Spleen (tissue), 13 donors: ENCODE measurements at places on chromosomes 1 and 21. TPM values are rescaled to one million over a fixed set of nuclear protein-coding genes. Genes with fewer than 3 reads are reported as not detected.

DNA sequence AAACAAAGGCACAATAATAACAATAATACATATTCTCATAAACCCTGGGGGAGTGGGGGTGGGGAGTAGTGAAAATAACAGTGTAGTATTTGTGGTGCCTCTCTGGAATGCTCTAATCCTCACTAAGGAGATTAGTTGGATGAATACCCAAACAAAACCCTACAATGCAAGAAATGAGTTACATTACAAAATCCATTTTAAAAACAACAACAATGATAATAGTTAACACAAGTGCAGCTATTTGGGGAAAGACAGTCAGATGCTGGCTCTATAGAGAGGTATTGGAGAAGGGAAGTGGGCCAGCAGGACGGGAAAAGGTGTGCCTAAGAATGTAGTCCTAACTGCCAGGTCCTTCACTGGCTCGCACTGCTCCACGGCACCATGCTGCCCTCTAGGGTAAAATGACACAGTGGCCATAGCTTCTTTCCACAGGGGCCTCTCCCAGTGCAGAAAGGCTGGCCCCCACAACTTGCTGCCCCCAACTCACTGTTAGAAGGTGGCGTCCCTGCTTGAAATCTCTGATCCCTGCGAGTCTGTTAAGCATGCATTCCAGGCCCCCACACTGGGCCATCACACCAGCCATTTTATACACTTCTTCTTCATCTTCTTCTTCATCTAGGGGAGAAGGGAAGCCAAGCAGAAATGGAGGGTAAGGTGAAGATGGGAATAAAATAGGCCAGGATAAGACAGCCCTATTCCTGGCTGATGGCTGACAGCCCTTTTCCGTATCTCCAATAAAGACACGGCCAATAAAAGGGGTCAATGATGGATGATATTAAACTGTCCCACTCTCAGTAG, 113.8 kb downstream of the UBR4 start:
- DNase-seq: no peak

DNA sequence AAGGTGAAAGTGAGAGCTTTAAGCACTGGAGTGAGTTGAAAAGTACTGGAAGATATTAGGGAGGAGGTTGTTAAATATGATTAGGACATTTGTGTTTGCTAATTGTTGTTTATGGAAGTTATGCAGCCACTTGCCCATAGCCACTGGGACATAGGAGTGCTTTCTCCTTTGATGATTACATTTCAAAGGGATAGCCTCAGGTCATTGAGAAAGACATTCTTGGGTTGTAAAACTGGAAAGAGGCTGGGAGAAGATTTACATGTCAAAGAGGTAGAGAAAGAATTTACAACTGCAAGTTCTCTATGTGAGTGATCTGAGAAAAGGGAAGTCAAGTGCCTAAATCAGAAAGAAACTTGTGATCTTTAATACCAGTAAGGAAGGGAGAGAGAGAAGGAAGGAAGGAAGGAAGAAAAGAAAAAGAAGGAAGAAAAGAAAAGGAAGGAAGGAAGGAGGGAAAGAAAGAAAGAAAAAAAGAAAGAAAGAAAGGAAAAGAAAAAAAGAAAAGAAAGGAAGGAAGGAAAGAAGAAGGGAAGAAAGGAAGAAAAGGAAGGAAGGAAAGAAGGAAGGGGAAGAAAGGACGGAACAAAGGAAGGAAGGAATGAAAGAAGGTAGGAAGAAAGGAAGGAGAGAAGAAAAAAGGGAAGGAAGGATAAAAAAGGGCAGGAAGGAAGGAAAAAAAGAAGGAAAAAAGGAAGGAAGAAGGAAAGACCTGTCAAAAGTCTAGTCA, 284.6 kb upstream of the DPYD start:
- no peak for DNase-seq

DNA sequence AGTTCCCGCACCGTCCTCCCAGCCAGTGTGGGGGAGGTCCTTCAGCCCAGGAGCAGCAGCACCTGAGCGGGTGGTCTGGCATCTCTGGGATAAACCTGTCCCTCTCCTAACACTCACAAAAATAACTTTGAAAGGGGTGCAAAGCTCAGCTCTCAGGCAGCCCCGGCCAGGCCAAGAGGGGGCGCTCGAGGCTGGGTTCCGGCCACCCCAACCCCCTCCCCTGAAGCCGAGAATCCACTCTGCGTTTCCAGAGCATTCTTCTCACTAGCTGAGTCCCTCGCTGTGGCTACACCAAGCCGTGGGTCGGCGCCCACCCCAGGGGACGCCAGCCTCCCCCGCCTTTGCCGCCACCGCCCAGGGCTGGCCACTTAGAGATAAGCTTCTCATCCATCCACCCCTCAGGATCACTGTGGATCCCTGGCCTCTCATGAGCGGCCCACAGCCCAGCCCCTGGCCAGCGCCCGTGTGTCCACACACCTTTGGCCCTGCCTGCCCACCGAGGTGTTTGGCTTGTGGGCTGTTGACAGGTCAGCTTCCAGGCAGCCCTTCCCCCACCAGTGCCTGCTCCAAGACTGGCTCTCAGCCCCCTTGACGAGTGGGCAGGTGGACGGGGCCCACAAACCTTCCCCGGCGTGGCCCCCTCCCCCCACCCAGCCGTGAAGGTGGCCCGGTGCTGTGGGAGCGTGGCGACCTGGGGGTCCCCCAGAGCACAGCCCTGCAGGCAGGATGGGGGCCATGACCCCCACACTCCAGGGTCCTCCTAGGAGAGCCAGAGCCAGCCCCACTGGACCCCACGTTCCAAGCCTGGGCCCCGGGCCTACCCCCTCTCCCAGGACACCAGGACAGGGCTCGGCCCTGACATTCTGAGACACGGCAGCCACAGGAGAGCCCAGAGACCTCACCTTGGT, 1.9 kb downstream of the FTCD start:
- DNase-seq: peak; percentile 75

The IL12RB2 gene
- polyA plus RNA-seq: 0.64 TPM

- DNase-seq: no peak
These were observed 68.5 kb downstream of the FOXJ3 start for GRCh38 chr1:42266253-42267135.

DNA sequence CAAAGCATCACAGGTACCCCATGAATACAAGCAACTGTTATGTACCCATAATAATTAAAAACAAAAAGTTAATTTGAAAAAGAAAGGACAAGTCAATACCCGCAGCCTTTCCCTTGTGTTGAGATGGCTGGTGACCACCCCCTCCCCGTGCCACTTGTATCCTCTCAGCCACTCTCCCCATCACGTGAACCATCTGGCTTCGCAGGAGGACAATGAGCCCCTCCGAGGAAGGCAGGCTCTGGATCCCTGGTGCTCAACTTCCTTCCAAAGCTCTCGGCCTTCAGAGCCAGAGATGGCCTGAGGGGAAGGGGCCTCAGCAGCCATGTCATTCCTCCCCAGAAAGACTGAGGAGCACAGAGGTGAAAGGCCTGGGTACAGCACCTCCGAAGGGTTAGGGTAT, 120.4 kb upstream of the RAB4A start:
- no peak for DNase-seq

DNA sequence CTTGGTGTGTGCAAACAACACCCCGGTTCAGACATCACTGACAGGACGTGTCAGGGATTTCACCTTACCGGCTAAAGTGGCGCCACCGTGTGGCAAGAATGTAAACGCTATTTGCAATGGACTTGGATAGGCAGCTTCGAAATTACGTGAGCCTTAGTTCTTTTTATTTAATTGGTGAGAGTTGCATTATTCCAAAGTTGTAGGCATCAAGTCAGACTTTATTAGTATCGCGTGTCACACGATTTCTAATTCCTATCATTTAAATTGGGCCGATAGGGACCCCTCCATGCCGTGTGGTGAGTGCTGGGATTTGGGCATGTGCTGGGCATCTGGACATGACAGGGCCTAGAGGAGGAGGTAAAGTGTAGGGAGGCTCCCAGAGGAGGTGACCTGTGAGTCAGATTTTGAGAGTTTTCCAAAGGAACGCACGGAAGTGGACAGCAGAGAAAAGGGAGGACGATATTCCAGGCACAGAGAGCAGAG, 14.5 kb upstream of the CPT2 start:
- DNase-seq: peak; percentile 92

DNA sequence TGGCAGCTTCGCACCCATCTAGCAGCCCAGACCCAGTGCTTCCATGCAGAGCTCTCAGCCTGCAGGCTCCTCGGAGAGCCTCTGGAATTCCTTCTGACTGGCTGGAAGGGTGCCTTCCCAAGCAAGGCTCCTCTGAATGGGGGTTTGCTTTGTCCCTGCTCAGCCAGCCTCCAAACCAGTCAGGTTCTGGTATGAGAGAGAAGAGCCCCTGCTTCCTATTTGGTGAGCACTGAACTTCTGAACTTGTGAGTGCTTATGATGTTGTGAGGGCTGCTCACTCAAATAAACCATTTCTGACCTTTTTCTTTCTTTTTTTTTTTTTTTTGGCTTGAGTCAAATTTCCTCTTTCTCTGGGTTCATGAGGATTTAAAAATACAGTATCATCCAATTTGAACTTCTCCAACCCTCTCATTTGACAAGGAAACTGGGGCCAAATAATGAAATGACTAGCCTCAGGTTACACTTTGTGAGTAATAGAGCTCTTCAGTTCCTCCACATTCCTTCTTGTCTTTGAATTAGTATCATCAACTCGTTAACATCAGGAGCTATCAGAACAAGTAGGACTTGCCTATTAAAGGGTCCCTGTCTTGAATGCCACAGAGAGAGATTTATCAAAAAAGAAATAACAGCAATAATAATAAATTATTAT, 39.6 kb downstream of the GFI1 start:
- no peak for DNase-seq

- DNase-seq: no peak
These were observed 21.8 kb downstream of the STYXL2 start for GRCh38 chr1:167115655-167116054.

The SFN gene
- polyA plus RNA-seq: 0.80 TPM

The ESPN gene
- 0.50 TPM for polyA plus RNA-seq

- DNase-seq: no peak
These were observed 5.0 kb downstream of the NOS1AP start for GRCh38 chr1:162074276-162075005.

DNA sequence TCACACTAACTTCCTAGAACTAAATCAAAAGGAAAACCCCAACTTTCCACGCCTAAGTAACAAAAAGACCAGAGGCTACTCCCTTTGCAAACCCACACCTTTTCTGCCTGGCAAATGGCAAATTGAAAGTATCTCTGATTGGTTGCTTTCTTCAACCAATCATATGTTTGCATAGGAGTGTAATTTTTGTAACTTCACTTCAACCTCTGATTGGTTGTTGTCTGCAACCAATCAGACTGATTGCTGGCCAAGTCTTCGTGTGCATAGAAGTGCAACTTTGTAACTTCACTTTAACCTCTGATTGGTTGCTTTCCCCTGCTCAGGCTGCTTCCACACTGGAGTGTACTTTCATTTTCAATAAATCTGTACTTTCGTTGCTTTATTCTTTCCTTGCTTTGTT, 36.9 kb upstream of the PADI2 start:
- no peak for DNase-seq

- DNase-seq: no peak
These were observed 24.2 kb downstream of the CEP170 start for GRCh38 chr1:243230914-243231313.

The FAM167B gene
- 2.3 TPM for polyA plus RNA-seq

DNA sequence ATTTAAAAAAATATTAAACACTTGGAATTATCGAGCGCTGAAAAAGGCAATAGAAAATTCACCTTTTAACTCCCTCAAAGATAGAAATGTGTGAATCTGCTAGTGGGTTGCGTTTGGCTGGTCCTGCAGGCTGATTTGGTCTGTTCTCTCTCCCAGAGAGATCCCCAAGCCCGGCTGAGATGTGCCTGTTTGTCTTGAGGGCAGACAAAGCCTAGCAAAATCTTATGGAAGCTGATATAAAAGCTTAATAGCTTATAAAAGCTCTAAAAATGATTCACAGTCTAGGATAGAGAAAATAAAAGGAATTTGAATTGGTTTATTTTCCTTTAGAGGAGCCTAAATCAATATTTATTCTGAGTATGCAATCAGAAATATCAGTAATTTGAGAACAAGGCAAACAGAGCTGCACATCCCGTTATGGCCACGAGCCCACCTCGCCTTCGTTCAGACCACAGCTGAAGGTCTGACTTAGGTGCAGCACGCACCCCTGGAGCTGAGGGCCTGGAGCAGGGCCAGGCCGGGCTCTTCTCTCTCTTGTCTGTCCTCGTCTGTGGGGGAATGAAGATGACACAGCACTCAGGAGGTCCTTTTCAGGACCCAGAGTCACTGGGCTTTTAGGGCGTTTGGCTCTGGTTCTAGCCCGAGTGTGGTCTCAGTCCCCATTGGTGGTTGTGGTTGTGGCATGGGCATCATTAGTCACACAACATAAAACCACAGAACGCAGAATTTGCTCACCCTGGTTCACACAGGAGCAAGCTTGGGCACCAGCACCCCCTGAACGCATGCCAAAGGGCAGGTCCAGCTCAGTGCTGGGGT, 18.6 kb downstream of the PDE9A start:
- no peak for DNase-seq

GRCh38 chr1:207755846-207756693, 4.2 kb downstream of the CD46 start:
- no peak for DNase-seq

- DNase-seq: no peak
These were observed 45.2 kb downstream of the PTPRU start for GRCh38 chr1:29281571-29281970.

GRCh38 chr1:6099787-6100765, 54.4 kb downstream of the KCNAB2 start:
- peak; percentile 76 for DNase-seq
